ENCODE measurements at places on chromosomes 5 and 9.

DNA sequence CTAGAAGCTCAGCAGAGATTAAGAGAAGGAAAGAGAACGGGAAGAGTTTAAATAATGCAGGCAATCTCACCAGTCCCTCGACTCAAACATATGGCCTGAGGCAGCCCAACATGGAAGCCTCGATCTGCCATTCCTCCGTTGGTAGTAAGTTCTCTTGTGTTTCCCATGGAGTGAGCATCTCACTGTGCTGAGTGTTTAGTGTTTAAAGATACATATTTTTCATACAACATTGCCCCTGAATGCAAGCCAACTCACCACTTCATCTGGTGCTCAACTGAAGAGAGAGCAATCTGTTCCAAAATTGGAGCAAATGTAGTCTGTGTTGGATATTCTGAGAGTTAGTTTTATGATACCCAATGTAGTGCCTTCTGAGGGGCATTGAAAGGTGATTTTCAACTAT, 171.5 kb upstream of the ATP10B start:
- no peak for DNase-seq

GRCh38 chr9:74035786-74036185, 461.3 kb upstream of the RORB start:
- DNase-seq: no peak

DNA sequence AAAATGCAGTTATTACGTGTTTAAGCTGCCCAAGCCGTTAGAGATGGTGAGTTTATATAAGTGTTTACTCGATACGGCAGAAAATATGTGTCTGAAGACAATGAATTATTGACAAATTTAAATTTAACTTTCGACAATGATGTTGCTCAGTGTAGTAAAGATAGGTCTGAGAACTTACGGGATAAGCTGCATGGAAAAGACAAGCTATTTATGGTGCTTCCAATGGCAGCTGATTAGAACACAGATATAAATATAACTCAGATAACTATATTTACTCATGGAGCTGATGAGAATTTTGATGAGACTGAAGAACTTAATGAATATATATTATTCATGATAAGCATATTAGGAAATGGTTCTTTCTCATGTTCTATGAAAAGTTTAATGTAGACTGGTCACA, 139.3 kb downstream of the AUH start:
- no peak for DNase-seq

GRCh38 chr5:142627383-142628217, 58.3 kb downstream of the FGF1 start:
- no peak for DNase-seq

GRCh38 chr5:126514558-126515141, 80.4 kb downstream of the ALDH7A1 start:
- DNase-seq: no peak

GRCh38 chr9:133705576-133705975, 32.6 kb downstream of the SARDH start:
- DNase-seq: no peak

GRCh38 chr5:158958021-158958994, 141.4 kb downstream of the EBF1 start:
- no peak for DNase-seq

DNA sequence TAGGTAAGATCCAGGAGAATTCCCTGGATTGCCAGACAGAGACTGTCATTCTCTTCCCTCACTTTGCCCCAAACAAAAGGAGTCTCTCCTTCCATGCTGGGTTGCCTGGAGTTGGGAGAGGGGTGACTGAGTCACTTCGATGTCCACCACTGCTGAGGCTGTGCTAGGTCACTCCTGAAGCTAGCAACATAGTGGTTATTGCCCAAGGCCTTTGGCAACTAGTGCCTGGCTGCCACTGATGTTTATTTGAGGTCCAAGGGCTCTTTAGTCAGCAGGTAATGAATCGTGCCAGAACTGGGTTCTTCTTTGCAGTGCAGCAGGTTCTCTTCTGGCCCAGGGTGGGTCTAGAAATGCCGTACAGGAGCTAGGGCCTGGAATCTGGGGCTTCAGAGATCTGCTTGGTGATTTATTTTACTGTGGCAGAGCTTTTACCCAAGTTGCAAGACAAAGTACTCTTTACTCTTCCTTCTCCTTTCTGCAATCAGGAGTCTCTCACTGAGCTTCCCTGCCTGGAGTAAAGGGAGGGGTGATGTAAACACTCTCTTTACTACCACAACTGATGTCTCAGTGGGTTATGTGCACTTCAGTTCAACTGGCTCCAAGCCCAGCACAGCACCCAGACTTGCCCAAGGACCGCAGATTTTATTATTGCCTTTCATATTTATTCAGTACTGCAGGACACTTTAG, 155.7 kb upstream of the SH3GL2 start:
- no peak for DNase-seq

- no peak for DNase-seq
Observed at GRCh38 chr5:17412760-17413671, 85.0 kb upstream of the TAF11L2 start.

- peak; percentile 60 for DNase-seq
Observed at GRCh38 chr9:137453643-137454081, 5.5 kb downstream of the NSMF start.

GRCh38 chr5:145869753-145870152, 3.1 kb downstream of the GRXCR2 start:
- DNase-seq: no peak

DNA sequence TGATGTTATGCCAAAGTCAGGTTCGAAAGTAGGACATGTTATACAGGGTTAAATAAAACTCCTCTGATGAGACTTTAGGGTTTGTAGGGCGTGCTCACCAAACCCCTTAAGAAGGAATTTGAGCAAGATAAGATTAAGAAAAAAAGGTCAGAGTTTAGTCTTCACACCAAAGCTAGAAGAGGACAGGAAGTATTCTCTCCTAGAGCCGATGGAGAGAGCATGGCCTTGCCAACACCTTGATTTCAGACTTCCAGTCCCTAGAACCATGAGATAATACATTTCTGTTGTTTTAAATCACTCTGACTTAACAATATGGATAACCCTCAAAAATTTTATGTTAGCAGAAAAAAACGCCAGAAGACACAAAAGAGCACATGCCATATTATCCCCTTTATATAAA, 16.3 kb upstream of the PLCXD3 start:
- DNase-seq: no peak

GRCh38 chr5:180472269-180472668, 21.9 kb upstream of the CNOT6 start:
- no peak for DNase-seq

DNA sequence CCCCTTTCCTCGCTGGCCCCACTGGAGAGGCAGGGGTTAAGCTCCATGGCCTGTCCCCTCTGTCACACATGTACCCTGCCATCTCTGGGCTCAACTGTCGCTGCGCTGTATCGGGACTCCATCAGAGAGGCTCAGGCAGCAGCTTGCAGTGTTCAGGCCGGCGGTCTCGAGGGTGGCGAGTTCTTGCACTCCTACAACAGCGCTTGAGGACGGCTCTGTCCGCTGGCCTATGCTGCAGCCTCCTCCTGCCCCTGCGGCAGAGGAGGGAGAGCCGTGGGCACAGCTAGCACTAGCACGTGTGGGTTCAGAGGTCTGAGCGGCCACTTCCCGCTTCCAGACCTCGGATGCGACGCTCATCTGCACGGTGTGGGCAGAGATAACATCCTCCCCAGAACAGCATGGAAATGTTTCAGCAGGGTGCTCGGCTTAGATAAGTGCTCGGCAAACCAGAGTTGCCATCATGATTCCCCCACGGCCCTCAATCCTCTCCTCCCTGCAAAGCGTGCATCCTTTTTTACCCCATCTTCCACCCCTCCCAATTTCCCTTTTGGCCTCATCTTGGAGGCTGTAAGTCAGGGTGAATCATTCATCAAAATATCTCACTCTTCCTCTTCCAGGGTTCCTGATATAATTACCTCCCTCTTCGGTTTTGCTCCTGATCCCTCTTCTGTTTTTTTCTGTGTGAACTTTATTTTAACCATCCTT, 41.9 kb upstream of the FUBP3 start:
- DNase-seq: no peak

GRCh38 chr5:15620501-15620900, 120.5 kb downstream of the FBXL7 start:
- no peak for DNase-seq

DNA sequence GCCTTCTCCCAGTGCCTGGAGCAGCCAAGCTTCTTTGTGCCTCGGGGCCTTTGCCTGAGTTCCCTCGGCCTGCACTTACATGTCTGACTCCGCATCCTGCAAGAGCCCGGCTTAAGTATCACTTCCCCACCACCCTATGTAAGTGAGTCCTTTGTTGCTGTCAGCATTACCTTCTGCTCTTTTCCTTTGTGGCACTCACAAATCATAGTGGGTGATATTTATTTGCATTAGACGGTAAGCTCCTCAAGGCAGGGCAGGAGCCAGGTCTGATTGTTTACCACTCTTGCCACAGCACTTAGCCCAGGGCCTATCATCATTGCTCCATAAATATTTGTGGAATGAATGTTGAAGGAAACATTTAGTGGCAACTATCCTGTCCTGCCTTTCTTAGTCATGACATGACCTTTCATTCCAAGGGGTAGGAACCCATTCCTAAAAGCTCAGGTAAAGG, 4.8 kb downstream of the GM2A start:
- no peak for DNase-seq

DNA sequence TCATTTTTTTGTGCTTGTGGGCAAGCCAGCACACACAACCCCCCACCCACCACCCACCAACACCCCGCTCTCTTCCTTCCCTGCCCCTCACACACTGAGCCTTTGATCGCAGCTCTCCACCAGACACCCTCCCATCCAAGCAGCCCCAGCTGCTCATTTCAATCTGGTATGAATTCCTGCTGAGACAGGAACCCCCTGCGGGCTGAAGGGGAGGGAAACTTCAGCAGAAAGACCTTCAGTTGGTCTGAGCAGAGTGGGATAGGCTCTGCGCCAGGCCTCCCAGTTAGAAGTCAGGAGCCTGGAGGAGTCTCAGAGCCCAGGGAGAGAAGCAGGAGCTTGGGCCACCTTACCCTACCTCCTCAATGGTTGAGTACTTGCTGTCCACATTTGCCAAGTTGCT, 7.2 kb downstream of the PCDHGC5 start:
- DNase-seq: no peak

GRCh38 chr9:99181621-99182020, 40.1 kb downstream of the ALG2 start:
- no peak for DNase-seq

DNA sequence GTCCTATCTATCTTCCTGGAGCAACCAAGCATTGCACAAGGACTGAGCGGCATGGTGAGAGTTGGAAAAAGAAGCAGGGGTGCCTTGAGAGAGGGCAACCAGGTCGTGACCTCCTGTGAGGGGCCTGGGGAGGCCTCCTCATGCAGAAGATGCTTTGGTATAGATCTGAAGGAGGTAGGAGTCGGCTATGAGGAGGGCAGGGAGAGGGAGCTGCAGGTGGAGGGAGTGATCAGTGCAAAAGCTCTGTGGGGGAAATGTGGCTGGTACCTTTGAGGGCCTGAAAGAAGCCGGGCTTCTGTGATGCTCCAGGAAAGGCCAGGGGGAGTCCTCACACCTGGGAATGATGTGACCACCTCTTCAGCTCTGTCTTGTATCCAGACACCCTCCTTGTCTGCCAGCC, 3.6 kb upstream of the SLC25A48 start:
- no peak for DNase-seq

- no peak for DNase-seq
Observed at GRCh38 chr9:118215549-118215948, 511.3 kb downstream of the TLR4 start.

GRCh38 chr5:141657937-141658545, 6.8 kb upstream of the FCHSD1 start:
- DNase-seq: no peak

DNA sequence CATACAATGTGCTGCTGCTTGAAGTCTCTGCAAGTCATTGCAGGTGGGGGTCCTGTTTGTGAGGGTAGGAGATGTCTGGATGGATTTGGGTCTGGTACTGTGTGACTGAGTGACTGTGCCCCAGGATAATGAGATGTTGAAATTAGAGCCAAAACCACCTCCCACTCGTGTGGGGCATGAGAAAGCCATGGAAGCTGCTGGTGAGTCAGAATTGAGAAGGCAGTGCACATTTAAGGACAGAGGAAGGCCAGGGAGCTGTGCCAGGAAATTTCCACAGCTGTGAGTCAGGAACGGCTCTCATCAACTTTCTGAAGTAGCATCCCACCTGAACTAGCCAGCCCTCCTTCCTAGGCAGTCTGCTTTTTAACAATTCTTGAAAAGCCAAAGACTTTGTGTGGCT, 229.8 kb downstream of the DRD1 start:
- DNase-seq: no peak

DNA sequence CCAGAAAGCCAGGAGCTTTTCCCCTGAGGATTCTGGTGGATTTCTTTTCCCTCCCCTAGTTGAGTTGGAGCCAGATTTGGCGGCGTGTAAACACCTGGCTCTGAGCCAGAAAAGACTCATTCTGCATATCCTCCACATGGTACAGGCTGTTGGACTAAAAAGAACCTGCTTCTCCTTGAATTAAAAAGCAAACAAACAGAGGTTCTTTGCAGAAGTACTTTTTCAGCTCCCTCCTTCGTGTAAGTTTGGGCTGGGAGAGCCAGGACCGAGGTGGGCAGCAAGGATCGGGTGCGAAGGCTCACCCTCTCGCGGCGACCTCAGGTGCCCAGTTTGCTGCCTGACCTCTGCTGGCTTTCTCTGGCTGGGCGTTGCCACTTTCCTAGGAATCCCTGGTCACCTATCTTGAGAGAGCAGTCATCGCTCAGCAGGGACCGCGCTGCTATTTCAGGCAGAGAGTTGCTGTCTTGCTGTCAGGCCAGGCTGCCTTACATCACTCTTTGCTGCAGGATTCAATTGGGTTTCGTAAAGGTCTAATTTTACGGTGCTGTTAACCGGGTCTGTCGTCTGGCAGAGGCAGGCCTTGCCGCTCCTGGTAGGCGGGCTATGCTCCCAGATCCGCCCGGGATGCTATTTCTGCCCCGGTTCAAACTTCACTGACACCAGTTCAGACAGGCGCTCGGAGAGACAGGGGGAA, 3.2 kb downstream of the PAPPA start:
- DNase-seq: no peak

GRCh38 chr9:95096381-95096780, 221.1 kb downstream of the FANCC start:
- DNase-seq: no peak

DNA sequence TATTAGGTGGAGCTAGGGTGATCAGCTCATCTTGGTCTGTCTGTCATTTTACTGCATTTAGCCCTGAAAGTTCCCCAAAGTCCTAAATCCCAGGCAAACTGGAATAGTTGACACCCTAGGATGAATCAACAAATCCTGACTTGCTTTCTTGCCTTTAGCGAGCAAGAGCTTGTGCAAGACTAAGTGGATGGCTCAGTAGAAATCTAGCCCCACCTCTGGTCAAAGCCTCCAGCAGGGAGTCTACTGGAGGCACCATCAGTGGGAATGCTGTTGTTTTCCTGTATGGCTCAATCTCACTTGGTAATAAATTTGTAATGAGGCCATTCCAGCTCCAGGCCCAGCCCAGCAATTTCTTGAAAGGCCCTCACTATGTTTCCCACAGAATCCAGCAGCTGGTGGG, 43.7 kb upstream of the TRPC7 start:
- no peak for DNase-seq

DNA sequence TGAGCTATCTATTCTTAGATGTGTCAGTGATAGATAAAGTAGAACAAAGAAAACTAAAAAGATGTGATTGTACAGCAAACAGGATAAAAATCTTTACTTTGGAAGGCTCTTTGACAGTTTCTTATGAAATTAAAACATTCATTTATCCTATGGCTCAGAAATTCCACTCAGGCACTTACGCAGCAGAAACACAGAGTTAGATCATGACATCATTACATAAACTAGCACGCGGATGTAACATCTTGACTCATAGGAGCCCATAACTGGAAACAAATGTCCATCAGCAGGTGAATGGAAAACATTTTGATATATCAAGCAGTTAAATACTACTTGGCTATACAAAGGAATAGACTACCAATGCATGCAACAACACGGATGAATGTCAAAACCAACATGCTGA, 45.3 kb downstream of the ICE1 start:
- no peak for DNase-seq
